Liver (tissue), 10 donors: ENCODE measurements at places on chromosomes 6 and 20. TPM values are rescaled to one million over a fixed set of nuclear protein-coding genes. Genes with fewer than 3 reads are reported as not detected.
A peak's percentile ranks its signal among the peaks of the same experiment; 100 is the strongest.

Gene PDSS2
- 20.9 TPM for total RNA-seq

Gene PDYN
- not detected for total RNA-seq

Gene LRFN2
- not detected for total RNA-seq

Gene PROKR2
- not detected for total RNA-seq

Gene LTB
- 0.67 TPM for total RNA-seq

Gene CST2
- not detected for total RNA-seq

Gene FAM184A
- 7.4 TPM for total RNA-seq

Gene MEI4
- total RNA-seq, result 0.42 TPM

Gene PRR18
- 1.2 TPM for total RNA-seq

Gene TMC2
- not detected for total RNA-seq

Gene UNC5CL
- 41.9 TPM for total RNA-seq

Gene CLDN20
- total RNA-seq, result not detected

Gene FAM210B
- 139 TPM for total RNA-seq

Gene OOEP
- not detected for total RNA-seq

DNA sequence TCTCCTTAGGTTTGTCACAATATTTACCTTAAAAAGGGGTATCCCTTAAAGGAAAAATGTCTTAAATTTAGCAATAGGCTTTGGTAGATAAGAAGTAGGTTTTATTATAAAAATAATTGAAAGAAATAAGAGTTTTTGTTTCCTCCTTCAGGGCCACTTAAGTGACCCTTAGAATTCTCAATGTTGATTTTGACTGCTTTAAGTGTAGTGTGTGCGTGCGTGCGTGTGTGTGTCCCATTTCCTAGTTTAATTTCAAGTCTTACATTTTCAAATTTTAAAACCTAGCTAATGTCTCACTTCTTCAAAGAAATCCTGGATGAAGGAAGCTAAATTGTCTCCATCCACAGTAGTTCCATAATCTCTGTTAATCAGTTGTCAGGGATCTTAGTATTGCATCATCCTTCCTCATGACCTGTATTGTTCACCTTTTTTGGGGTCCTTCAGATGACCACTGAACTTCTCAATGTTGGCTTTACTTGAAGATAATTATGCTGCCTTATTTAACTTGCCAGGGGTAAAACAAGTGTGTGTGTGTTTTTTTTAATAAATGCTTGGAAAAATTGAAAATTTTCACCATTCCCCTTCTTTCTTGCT lies 50.7 kb upstream of the TFB1M start:
- no peak for DNase-seq

DNA sequence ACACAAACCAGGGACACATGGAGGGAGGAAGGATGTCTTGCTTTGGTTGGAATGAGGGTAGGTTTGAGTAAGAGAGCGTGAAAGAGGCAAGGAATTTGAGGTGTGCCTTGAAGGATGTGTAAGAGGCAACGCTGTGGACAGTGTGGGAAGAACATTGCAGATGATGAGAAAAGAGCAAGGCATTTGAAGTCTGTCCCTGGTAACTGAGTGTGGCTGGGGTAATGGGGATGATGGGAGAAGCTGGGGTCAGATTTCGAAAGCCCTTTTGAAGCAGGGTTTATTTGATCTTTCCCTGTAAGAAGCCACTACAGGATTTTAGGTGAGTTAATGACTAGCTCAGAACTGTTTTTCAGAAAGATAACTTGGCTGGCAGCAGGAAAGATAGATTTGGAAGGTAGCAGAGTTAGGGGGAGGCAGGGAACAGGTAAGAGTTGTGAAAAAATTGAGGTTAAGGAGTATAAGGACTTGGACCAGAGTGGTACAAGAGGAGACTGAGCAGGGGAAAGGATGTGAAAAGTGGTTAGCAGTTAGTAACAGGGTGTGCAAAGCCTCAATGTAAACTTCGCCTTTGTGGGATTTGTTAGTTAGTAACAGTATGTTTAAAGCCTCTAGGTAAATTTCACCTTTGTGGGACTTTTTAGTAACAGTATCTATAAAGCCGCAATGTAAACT lies 17.7 kb downstream of the UTRN start:
- no peak for DNase-seq

GRCh38 chr6:84284428-84285049 lies 57.1 kb upstream of the CEP162 start:
- DNase-seq, result no peak

GRCh38 chr20:34385464-34385863 lies 22.4 kb downstream of the ITCH start:
- DNase-seq, result no peak

GRCh38 chr20:48765359-48765758 lies 62.4 kb downstream of the PREX1 start:
- no peak for DNase-seq

- DNase-seq, result no peak
Measured at GRCh38 chr6:118843685-118844390, 50.1 kb upstream of the ASF1A start.

- no peak for DNase-seq
Measured at GRCh38 chr20:3894796-3895195, 5.6 kb downstream of the PANK2 start.

- no peak for DNase-seq
Measured at GRCh38 chr6:17212546-17213371, 68.4 kb upstream of the RBM24 start.

GRCh38 chr6:56370561-56371211 lies 123.3 kb upstream of the COL21A1 start:
- DNase-seq, result no peak

GRCh38 chr6:128723667-128724066 lies 159.3 kb upstream of the LAMA2 start:
- DNase-seq, result no peak

- no peak for DNase-seq
Measured at GRCh38 chr6:136319732-136320131, 30.1 kb upstream of the BCLAF1 start.

- no peak for DNase-seq
Measured at GRCh38 chr20:9686001-9686400, 152.9 kb downstream of the PAK5 start.

DNA sequence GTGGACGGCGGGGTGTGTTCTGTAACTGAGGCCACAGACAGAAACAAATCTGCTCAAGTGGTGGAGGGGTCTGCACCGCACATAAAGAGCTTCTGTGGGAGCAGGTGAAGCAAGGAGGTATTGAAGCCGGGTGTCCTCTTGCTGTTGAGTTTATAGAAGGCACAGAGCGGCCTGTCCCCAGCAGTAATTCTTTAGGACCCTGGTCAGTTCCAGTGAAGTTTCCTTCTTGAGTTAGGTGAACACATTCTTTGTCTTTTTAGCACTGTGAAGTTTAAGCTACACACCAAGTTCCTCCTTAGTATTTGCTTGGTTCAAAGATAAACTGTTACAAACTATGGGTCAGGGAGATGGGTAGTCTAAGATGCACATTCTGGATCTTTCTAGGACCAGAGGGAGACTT lies 6.1 kb downstream of the PRDM1 start:
- DNase-seq, result no peak

GRCh38 chr6:46138281-46138680 lies 8.5 kb downstream of the ENPP4 start:
- DNase-seq, result no peak

GRCh38 chr20:41138475-41139226 lies 1.3 kb downstream of the PLCG1 start:
- DNase-seq, result no peak

- no peak for DNase-seq
Measured at GRCh38 chr6:113315879-113316278, 541.3 kb upstream of the MARCKS start.

DNA sequence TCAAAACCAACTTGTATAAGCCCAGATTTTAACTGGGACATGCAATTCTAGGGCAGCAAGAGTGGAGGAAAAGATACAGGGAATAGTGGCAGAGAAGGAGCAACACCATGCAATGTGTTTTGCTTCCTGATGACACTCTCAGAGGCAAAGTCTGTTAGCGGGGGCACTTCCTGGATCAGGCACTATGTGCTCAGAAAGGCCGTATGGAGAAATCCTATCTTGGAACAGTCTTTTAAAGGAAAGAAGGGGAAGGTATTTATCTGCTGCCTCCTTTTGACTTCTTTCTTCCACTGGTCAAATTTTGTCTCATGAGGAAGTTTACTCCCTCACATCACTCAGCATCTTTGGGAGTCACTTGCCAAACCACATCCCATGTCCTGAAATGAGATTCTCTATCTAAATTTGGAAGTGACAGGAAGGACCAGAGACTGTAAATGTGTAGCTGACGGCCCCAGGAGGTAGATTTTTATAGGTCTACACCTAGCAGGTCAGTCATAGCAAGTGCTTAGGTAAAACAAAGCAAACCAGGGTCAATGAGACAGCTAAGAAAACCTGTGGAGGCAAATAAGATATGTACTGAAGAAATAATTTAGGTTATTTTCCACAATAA lies 91.7 kb upstream of the ELOVL5 start:
- no peak for DNase-seq

- DNase-seq, result no peak
Measured at GRCh38 chr6:155142168-155143028, 121.4 kb upstream of the CLDN20 start.

GRCh38 chr6:14804785-14805210 lies 441.1 kb upstream of the JARID2 start:
- peak; percentile 68 for DNase-seq

GRCh38 chr6:117684749-117685148 lies 9.5 kb downstream of the NUS1 start:
- DNase-seq, result no peak

- DNase-seq, result no peak
Measured at GRCh38 chr6:67496191-67496590, 1138.9 kb upstream of the ADGRB3 start.
